ENCODE measurements at places on chromosomes 13 and 19.

GRCh38 chr13:28889086-28889732 is 69.1 kb downstream of the MTUS2 start:
- DNase-seq, result no peak

DNA sequence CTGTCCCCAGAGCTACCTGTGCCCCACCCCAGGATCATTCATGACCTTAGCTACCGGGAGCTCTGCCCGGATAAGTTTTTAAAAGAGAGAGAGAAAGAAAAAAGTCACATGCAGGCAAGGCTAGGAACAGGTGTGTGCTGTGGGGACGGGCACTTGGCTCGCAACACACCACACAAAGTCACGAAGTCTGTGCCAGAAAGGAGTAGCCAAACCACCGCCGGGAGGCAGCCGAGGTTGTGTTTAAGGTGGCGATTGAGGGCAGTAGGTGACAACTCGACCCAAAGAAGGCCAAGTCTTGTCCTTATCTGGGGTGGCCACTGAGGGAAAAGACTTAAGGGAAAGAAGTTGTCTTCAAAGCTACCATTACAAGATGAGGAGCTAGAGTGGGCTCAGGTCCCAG is 4.6 kb upstream of the TSHZ3 start:
- no peak for DNase-seq

GRCh38 chr13:26133851-26134250 is 82.0 kb upstream of the SHISA2 start:
- no peak for DNase-seq

DNA sequence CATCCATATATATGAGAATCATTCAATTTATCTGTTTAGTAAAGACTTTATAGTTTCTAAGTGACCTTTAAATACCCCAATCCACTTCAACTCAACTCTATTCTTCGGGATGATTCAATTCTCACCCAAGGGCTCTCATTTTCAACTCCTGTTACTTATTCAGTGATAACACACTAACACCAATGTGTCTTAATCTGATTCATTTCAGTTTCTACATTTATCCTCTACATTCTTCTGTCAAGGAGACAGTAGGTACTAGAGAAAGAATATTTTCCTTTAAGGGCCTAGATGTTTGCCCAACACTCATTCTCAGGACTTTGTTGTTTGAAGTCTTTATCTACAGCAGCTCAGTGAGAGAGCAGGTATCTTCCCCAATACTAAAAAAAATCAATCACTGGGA is 7.1 kb downstream of the ARGLU1 start:
- DNase-seq, result no peak

DNA sequence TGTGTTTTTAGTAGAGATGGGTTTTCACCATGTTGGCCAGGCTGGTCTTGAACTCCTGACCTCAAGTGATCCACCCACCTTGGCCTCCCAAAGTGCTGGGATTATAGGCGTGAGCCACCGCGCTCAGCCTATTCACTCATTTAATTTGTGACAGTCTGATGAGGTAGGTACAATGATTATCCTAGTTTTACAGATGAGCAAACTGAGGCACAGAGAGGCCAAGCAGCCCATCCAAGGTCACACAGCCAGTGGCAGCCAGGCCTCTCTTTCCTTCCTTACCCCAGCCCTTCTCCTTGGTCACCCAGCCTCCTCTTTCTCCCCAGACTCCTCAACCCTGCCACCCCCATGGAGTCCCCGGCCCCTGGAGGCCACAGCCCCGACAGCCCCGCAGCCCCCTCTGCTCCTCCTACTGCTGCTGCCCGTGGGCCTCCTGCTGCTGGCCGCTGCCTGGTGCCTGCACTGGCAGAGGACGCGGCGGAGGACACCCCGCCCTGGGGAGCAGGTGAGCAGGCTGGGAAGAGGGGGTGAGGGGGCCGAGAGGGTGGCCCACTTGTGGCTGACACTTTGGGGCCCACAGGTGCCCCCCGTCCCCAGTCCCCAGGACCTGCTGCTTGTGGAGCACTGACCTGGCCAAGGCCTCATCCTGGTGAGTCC is 6.1 kb downstream of the FLT3LG start:
- no peak for DNase-seq

- DNase-seq, result no peak
These were observed 5.9 kb downstream of the SERTAD3 start for GRCh38 chr19:40438284-40438683.

DNA sequence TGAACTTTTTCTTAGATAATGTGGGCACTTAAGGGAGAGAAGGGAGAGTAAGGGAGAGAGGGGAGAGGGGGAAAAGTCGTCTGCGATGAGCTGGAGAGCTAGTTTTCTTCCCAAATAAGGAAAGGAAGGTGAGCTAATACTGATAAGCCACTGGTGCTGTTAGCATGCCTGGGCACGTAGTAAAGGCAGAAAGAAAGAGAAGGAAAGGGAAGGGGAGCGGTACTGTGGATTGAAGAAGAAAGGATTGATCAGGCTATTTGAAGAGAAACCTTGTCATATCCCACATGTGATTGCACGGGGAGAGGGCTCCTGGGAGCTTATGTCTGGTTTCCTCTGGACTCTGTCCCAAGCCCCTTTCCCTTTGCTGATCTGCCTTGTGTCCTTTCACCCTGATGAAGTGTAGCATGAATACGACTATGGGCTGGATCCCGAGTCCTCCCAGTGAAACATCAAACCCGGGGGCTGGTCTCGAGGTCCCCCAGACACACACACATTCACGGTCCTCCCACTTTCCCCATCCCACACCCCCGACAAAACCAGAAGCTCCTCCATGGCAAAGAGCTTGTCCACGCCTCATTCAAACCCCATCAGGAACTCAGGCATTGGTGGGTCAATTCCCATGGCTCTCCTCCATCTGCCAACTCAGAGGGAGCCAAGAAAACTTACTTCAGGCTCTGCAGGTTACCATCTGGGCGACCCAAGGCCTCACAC is 30.6 kb downstream of the NLRP13 start:
- no peak for DNase-seq

- DNase-seq, result peak; percentile 96
These were observed 9.3 kb downstream of the RPS9 start for GRCh38 chr19:54209811-54210494.

DNA sequence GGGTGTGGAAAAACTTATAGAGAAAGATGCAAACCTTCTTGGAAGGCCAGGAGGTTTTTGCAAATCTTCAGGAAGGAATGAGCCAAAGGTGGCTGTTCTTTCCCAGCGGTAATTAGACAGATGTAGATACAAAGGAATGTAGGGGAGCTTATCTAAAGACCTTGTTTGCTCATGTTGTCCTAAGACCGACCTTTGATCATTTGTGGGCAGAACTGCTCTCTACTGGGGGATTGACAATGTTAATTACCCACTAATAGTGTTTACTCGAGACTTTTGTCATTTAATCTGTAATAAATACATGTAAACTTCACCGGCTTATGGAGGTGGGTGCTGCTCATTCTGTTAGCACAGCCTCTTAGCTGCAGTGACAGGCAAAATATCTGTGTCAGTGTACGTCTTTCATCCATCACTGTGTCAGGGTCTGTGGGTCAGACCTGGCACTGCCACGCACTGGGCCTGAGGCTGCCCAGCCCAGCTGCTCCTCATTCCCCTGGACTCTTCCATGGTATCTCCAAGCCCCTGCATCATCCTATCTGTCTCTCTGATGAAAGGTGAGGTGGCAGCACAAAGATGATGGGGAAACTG is 68.3 kb downstream of the ZNF431 start:
- DNase-seq, result no peak

- DNase-seq, result no peak
These were observed 332 bp upstream of the SUPT20H start for GRCh38 chr13:37059848-37060192.

DNA sequence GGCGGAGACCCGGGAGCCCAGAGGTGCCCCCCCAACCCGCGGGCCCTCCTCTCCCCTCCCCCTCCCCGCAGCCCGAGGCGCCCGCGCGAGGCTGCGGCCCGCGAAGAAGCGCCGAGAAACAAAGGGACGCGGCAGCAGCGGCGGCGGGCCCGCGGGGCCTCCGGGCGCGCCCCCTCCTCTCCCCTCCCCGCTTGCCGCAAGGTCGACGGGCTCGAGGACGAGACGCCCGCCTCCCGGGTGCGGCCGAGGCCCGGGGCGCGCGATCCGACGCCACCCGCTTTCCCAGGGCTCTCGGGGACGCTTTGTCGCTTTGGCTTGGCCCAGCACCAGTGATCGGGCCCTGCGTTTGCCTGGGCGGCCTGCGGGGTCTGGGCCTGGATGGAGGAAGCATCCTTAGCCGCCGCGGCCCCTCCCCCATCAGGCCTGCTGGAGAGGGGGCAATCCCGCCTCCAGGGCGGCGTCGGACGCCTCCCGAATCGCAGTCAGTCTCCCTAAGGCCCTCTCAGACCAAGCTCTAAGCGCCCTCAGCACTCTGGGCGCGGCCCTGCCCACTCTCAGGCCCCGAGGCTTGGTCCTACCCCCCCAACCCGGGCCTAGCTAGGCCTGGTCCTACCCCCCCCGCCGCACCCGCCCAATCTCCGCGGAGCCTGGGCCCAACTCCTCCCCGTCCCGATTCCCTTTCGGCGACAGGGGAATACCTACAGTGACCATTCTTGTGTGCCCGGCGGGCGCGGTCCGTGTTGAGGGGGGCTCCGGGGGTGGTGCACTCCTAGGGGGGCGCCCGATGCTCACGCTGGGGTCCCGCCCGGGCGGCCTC is 740 bp downstream of the ELAVL3 start:
- no peak for DNase-seq

DNA sequence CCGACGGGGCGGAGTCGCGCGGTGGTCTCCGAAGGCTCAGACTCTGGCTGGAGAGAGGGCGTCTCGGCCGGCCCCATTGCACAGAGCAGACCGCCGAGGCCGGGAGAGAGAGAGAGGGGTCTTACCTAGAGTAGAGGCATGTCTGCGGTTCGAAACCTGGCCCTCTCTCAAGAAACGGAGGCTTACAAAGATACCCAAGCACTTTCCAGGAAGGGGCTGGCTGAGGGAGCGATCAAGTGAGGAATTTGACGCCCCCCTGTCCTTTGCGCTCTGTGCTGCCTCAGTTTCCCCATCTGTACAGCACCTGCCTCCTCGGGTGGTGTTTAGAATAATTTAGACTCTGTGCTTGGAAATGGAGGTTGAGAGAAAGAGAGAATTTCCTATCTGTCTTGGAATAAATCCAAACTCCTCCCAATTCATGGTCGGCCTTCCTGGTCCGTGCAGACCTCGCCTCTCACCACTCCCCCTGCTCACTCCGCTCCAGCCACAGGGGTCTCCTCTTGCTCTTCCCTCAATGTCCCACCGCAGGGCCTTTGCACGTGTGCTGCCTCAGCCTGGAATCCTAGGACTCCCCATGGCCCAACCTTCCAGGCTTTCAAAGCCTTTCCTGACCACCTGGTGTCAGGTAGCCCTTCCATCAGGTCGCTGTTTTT is 658 bp upstream of the ISOC2 start:
- DNase-seq, result peak; percentile 23

GRCh38 chr19:18119013-18119716 is 21.6 kb downstream of the MAST3 start:
- DNase-seq, result no peak

DNA sequence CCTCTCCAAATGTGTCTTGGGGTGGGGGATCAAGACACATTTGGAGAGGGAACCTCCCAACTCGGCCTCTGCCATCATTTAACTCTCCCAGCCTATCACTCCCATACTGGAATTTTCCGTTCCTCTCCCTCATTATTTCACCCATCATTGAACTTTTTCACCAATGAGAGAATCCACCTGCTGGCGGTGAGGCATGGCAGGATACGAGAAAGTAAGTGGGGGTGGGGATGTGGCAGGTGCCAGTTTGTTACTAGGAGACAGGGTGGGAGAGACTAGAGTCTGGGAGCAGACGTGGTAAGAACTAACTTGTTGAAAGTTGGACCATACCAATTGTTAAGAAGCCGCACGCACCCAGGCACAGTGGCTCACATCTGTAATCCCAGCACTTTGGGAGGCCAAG is 6.9 kb downstream of the GIPR start:
- DNase-seq, result no peak

DNA sequence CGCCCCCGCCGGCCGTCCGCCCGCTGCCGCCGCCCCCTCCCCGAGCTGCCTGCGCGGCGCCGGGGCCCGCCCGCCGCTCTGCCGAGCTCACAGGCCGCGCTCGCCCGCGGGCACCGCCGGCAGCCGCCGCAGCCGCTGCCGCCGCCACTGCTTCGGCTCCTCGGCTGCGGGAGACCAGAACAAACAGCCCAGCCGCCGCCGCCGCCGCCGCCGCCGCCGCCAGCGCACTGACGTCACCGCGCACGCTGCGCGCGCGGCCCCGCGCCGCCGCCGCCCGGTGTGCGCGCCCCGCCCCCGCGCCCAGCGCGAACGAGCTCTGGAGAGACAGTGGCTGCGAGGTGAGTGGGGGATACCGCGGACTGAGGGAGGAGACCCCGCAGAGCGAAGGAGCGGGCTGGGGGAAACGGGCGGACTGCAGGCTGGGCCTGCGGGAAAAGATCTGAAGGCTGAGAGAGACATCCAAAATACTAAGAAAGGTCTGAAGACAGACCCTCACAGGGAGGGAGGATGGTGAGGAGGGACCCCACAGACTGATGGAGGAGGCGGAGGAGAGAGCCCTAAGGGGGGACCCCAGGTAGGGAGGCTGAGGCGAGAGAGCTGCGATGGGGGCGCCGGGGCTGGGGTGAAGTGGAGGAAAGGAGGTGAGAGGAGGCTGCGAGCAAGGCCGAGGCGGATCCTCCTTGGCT is at the start of gene BRD4:
Gene BRD4, minus strand, starts transcription at position 229 of the 686 bp plus-strand sequence. CDS start 59,440 bp downstream, outside the sequence.
- DNase-seq, result peak; percentile 63

DNA sequence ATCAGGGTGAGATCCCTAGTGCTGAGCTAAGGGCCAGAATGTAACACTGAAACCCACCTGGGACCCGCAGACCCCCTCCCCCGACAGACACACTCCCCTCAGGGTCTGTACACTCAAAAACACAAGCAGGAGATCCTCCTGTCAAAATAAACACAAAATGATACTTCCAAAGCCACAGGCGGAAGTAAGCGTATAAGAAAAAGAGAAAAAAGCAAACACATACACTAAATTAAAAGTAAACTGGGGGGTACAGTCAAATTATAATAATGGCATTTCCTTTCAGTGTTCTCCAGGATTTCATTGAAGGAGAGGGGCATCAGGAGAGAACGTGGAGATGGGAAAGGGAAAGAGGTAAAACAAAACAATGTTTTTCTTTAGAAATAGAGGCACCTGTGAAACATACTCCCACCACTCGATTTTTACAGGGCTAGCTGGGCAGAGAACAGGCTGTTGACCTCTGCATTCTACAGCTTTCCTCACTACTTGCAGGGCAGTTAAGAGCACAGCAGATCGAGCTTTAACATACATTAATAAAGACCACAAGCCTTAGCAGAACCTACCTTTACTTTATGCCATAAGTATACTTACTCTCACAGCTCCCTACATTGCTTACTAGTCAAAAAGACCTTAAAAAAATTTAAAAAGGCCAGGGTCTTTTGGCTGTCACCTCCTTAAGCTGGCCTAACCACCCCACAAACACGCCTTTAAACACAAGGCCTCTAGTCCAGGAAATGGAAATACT is 5.3 kb downstream of the ZIC5 start:
- DNase-seq, result no peak

DNA sequence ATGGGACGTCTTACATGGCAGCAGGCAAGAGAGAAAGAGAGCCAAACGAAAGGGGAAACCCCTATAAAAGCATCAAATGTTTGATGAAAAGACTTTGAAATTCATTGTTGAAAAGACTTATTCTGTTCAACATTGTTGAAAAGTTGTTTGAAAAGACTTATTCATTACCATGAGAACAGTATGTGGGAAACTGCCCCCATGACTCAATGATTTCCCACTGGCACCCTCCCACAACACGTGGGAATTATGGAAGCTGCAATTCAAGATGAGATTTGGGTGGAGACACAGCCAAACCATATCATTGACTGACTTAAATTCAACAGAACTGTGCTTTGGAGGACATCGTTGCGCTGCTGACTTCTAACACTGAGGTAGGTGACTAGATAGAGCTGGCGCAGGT is 48.0 kb upstream of the RCBTB2 start:
- no peak for DNase-seq

All from fibroblast of skin of abdomen (primary cell).